ENCODE measurements at places on chromosomes 7 and 10.
A peak's percentile ranks its signal among the peaks of the same experiment; 100 is the strongest.

DNA sequence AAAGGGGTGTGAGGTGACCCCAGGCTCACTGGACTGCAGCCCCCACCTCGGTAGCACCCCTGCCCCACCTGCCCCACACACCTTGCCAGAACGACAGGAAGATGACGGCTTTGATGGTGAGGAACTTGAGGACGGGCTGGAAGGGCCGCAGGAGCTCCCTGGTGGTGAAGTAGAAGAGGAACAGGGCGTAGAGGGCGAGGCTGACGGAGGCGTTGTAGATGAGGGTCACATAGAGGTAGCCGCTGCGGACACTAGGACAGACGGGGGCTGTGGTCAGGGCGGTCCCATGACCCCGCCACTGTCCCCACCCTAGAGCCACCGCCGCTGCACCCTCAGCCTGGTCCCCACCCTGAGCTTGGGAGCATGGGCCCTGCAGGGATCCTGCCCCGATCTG, 7.6 kb downstream of the TMEM184A start:
- no peak for DNase-seq

DNA sequence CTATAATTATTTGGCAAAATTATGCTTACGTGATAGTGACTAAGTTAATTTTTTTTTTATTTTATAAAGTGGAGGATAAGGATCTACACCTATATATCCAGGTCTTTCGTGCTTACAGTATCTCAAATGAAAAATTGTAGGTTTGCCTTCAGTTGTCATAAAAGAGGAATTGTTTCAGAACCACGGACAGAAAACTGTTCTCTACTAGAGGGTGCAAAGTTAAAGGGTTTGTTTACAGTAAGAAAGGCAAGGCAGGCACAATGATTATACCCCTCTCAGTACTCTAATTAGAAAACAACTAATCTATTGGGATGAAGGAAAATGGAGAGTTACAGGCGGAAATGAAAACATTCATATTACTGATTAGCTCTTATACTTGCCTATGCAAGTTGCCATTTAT, 1.5 kb downstream of the PCLO start:
- DNase-seq: no peak

GRCh38 chr10:108970016-108970415, 953.3 kb downstream of the XPNPEP1 start:
- DNase-seq: no peak

DNA sequence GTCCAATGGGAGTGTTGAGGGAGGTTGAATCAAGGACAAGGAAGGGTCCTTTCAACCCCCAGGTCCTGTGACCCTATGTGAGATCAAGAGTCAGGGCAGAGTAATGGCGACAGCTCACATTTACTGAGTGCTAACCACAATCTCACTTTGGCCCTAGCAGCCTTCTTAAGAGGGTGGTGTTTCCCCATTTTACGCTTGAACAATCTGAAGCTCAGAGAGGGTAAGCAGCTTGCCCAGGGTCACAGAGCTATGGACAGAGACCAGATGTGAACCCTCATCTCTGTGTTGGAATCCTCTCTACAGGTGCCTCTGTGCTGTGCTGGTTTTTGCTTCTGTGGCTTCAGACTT, 102.0 kb downstream of the GRK5 start:
- DNase-seq: no peak

DNA sequence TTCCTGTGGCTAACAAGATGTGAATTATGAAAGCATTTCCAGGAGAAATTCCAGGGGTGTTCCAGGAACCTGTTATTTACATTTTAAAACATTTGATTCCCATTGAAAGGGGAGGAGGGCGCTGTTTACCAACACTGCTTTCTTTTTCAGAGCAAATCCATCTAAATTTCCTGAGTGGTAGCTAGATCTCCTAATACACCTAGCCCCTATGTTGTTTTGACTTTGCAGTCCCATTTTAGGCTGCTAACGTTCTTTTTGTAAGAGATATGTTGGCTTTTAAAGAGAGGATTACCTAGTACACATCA, 130.8 kb downstream of the TCF7L2 start:
- DNase-seq: no peak

- no peak for DNase-seq
Observed at GRCh38 chr7:44980393-44981034, 1.7 kb upstream of the MYO1G start.

DNA sequence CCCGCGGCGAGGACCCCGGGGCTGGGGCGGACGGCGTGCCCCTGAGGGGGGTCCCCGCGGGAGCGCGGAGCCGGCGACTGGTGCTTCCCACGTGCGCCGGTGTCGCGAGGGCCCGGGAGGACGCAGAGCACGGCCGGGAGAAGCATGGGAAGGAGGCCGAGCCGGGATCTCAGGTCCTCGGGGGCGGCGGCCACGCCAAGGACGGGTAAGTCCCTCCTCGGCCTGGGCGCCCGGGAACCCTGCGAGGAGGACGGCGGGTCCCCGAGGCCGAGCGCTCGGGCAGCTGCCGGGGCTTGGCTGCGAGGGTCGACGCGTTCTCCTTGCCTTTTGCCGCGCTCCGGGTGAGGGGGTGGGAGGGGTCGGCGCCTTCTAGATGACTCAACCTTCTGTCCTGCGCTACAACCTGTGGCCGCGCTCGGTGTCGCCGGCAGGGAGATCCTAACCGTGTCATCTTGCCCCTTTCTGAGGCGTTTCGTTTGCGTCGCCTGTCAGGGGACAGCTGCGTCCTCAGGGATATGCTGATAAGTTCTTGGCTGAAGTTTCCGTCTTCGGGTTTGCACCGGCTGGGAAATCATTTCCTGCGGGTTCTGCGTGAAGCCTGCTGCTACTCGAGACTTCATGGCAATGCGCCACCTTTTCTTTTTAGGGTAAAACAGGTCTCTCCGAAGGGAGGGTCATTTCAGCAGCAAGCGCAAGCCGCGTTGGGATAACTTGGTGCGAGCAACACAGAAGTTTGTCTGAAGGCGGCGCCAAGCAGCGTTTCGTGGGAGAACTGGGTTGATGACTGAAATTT, 529 bp downstream of the TASOR2 start:
- peak; percentile 67 for DNase-seq

GRCh38 chr10:482848-483247, 206.6 kb downstream of the DIP2C start:
- no peak for DNase-seq

GRCh38 chr7:133197972-133198544, 54.8 kb upstream of the EXOC4 start:
- no peak for DNase-seq

- DNase-seq: no peak
Observed at GRCh38 chr10:52332815-52333214, 18.7 kb downstream of the DKK1 start.

GRCh38 chr10:7580520-7580919, 86.2 kb downstream of the ITIH5 start:
- DNase-seq: no peak

DNA sequence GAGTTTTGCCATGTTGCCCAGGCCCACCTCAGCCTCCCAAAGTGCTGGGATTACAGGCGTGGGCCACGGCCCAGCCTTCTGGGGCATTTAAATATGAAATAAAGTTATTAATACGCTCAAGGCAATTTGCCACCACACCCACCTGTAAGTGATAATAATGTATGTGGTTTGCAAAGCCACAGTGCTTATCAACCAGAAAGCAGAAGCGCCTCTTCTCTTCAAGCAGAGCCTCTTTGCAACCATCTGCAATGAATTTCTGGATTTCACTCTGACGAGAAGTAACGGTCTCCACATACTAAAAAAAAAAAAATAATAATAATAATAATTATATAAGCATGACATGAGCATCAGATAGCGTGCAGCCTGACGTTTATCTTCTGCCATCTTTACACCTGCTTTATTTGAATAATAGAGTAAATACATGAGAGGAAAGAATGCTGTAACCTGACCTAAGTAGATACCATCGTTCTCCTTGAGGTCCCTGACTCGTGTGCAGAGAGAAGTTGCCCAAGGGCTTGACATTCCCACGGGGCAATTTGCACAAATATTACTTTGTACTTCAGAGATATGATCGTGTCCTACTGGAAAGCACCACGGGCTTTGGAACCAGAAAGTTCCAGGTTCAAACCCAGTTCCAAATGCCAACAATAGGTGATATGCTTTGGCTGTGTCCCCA, 34.0 kb downstream of the BRI3 start:
- no peak for DNase-seq

GRCh38 chr7:54189330-54189729, 352.8 kb upstream of the VSTM2A start:
- DNase-seq: no peak

GRCh38 chr7:40474790-40475680, 340.2 kb downstream of the SUGCT start:
- no peak for DNase-seq

DNA sequence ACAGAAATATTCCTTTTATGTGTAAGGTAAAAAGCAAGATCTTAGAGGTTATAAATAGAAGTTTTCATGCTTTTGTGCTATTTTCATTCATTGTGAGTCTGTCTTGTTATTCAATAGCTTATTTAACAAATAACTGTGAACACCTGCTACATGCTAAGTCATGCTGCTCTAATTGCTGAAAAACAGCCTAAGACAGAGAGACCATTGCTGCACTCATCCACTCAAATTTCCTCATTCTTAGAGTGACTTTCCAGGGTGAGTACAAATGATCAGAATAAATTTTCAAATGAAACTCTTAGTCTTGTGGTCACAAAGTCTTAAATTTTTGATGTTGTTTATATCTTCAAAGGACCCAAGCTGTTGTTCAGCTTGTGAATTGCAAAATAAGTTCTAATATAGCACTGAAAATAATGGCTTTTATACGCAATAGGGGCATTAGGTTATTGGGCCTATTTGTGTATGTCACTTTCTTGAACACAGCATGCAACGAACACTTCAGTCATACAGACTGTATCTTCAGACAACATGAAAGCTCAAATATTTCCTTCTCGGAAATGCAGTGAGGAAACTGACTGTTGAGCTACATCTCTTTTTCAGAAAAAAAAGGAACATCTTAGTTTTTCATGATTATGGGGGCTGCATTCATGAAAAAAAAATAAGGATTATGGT, 247.9 kb upstream of the PCDH15 start:
- no peak for DNase-seq

- DNase-seq: no peak
Observed at GRCh38 chr10:112650588-112651030, 203.6 kb downstream of the VTI1A start.

DNA sequence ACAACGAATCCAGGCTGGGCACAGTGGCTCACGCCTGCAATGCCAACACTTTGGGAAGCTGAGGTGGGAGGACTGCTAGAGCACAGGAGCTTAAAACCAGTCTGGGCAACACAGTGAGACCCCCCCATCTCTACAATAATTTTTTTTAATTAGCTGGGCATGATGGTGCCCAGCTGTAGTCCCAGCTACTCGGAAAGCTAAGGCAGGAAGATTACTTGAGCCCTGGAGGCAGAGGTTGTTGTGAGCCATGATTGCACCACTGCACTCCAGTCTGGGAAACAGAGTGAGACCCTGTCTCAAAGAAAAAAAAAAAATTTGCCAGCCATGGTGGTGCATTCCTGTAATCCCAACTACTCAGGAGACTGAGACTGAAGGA, 396.3 kb downstream of the KCNMA1 start:
- no peak for DNase-seq
